HFF-Myc (cell line): ENCODE measurements at places on chromosomes 1 and 21.

DNA sequence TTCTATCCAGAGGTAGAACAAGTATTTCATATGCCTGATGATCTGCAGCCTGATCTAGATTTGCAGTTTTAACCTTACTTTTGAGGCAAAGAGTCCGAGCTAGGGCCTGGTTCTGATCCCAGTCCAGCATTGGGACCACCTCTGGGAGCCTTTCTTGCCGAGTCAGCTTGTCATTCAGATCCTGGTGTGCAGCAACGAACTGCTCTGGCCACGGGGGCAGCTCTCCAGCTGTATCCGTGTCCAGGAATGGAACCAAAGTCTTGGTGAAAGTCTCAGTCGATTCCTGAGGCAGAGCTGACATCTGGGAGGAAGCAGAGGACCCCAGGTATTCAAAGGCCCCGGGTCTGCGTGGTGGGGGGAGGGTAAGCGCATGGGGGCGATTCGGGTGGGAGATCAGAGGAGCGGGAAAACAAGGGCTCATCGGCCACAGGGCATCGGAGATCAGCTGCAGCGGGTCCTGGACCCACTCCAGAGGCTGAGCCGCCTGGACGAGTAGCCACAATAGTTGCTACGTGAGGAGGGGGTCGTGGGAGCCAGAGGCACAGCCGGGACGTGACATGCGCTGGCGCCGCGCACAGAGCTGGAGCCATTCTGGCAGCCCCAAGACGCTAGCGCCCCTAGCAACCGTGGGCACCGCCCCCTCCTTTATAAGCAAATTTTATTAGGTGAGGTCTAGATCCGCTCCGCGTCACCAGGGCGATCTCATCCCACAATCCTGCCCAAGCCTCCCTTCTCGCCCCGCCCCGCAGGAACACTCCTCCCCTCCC is 32.4 kb upstream of the BSDC1 start:
- no peak for DNase-seq

DNA sequence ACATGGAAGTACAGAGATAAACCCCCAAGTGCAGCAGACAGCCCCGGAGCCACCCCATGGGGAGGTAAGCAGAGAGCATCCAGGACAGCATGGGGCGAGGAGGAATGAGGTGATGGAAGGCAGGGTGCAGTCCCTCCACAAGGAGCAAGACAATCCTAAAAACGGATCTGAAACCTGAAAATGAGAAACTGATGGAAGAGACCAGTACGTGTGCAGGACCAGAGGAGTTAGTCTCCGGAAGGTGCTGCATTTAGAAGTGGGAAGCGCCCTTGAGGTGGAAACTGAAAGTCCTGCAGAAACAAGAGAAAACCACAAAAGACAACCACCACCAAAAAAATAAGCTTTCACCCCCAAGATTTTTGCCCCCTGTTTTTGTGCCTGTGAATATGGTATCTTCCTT is 17.4 kb upstream of the DDOST start:
- no peak for DNase-seq

DNA sequence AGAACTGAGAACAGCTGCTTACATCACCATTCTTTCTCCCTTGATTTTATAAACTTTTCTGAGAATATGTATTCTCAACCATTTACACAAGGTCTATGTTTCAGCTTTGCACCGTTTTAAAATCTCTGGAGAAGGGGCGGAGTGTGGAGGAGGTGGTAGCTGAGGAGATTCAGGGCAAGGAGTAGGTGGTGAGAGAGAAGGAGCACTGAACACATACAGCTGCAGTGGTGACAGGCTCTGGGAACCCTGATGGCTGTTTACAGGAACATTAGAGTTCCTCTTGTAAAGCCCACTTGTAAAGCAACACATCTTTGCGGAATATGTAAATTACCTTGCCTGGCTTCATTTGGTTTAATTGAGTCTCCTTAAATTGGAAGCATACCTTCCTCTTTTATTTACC is 89.7 kb downstream of the SMYD2 start:
- no peak for DNase-seq

- DNase-seq: no peak
Observed at GRCh38 chr1:37776946-37777516, 12.1 kb upstream of the EPHA10 start.

DNA sequence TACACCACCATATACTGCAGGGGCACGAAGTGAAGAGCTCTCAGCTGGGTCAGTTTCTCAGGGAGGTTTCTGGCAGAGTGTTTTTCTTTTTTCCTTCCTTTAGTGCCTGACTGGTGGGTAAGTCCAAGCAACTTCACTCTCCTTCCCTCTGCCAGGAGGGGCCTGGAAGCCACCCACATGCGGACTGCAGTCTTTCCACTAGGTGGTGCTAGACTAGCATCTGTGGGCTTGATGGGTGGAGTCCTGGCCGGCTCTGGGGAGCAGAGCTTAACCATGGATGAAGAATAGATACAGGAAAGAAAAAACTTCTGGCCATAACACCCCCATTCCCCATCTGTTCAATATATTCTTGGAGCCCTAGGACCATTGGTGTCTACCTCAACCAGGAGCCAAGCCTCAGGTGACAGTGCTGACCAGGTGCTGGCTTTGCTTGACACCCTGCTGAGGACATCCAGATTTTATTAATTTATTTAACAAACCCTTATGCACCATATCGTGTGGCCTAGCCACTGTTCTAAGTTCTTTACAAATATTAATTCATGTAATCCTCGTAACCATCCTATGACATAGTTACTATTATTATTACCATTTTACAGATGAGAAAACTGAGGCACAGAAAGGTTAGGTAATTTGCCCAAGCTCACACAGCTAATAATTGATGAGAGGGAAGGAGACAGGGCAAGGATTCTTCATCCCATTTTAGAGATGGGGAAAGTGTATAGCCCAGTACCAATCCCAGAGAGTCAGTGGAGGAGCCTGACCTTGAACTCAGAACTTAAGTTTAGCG is 126.7 kb upstream of the CSF3R start:
- DNase-seq: peak; percentile 19

- DNase-seq: no peak
Observed at GRCh38 chr21:25188677-25189079, 418.6 kb downstream of the MRPL39 start.

DNA sequence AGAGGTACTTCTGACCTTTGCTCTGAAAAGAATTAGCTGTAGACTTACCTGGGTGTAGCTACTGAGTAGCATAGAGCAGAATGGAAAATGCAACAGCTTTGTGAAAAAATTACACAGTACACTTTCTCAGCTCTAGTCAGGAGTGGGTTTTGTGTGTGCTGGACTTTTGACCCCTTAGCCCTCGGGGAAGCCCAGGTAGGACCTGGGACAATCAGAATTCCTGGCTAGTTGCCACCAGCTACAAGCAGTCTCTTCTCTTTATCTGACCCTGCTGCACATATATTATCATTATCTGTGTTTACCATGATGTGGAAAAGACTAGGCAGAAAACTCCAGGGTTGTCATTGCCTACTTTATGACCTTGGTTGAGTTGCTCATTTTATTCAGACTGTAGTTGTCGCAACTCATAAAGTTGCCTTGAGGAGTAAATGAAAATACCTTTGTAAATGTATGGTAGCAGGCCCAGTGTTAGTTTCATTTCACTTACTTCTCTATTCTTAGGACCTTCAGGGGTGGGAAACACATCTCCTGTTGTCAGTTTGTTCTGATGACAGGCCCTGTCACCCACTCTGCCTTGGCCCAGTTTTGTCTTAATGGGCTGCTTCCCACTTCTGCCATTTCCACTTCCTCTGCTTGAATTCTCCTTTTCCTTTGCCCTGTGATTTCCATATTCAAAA is 5.4 kb downstream of the NEK7 start:
- no peak for DNase-seq

DNA sequence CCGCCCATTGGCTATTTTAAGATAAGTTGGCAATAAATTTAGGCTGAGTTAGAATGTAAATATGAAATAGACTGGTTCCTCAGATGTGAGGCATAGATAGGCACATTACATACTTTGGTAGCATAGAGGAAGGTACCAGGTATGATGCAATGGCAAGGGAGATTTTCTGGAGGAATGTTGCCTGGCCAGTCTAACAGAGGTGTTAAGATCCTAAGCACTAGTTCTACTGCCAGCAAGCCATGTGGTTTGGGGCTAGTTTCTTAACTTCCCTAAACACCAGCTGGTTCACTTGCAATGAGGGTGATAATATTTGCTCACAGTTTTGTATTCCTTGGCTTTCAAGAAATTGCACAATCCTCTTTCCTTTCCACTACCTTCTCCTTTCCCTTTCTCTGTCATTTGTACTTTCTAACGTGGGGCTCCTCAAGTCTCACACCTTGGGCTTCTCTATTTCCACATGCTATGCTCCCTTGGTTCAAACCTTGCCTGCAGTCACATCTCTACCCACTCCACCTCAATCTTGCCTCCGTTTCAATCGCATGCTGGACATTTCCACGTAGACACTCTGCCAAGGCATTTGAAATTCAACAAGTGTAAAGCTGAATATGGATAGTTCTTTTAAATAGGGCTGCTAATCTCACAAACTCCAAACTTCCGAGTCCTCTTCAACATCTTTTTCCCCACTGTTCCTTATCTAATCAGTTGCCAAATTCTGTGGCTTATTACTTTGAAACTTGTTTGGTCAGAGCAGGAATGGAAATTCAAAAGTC is 4.7 kb upstream of the CD55 start:
- DNase-seq: no peak

GRCh38 chr1:153251562-153251961 is 7.9 kb upstream of the LORICRIN start:
- no peak for DNase-seq

- no peak for DNase-seq
Observed at GRCh38 chr1:93665015-93665414, 16.6 kb downstream of the BCAR3 start.

GRCh38 chr1:202150187-202150586 is 5.7 kb upstream of the ARL8A start:
- no peak for DNase-seq

DNA sequence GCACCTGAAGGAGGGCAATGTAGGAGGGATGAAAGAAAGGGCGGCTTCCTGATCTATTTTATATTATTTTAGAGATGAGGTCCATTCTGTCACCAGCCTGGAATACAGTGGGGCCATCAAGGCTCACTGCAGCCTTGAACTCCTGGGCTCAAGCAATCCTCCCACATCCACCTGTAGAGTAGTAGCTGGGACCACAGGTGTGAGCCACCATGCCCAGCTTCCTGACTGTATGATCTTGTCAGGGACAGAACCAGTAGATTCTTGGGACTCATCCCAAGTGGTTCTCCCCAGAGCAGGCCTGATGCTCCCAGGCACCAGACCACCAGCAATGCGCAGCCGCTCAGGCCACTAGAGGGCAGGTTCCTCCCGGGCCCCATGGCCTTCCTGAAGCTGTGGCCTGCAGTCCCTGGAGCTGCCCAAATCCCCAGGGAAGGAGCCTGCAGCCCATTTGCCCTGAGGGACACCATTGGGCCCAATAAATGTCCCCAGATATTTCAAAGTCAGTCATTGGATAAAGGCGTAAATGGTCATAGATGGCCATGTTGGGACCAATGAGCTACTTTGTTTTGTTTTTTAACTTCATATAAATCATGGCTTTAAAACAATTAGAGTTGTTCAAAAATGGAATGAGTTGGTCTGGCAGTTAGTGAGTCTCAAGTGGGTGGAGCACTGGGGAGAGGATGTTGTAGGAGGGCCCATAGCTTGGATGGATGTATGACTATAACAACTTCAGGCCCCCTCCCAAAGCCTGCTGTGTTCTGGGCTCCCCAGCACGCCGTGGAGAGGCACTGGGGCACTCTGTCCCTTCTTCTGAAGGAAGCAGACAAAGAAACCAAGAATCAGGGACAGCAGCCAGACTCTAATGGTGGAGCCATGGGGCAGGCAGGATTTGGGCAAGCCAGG is 44.7 kb upstream of the GOLT1A start:
- DNase-seq: peak; percentile 25

DNA sequence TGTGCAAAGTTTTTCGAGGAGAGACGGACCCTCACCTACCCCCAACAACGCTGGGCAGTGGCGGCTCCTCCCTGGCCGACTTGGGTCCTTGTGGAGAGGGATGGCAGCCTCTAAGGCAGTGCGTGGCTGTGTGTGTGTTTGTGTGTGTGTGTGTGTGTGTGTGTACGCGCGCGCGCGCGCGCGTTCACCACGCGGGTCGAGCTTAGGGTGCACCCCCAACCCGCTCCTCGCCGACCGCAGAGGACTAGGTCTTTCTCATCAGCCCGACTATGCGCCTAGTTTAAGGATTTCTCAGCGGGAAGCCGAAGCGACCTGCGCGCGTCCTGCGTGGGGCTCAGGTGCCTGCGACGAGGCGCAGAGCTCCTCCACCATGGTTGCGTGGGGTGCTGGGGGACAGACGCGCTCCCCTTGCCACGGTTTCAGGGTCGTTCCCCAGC is 940 bp downstream of the SOX13 start:
- no peak for DNase-seq

DNA sequence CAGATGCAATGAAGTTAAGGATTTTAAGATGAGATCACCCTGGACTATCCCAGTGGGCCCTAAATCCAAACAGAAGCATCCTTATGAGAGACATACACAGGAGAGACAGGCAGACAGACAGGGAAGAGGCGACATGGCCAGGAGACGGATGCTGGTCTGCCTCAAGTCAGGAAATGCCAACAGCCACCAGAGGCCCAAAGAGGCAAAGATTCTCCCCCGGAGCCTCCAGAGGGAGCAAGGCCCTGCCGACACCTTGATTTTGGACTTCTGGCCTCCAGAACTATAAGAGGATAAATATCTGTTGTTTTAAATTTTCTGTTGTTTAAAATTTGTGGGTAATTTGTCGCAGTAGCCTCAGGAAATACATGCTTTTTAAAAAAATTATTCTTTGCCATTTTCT is 116.4 kb downstream of the GLIS1 start:
- no peak for DNase-seq

- DNase-seq: no peak
Observed at GRCh38 chr1:160159846-160160245, 8.4 kb downstream of the ATP1A4 start.

- no peak for DNase-seq
Observed at GRCh38 chr1:156458181-156458503, 42.4 kb downstream of the MEF2D start.

- DNase-seq: no peak
Observed at GRCh38 chr1:17392199-17392740, 20.3 kb downstream of the PADI6 start.

- no peak for DNase-seq
Observed at GRCh38 chr1:68558321-68559026, 61.6 kb upstream of the DEPDC1 start.

- DNase-seq: no peak
Observed at GRCh38 chr1:115301438-115302020, 36.5 kb downstream of the NGF start.

- no peak for DNase-seq
Observed at GRCh38 chr1:152983743-152984142, at the start of gene SPRR1A. Gene SPRR1A (plus strand): TSS chr1:152984081. CDS start chr1:152985231, 1,150 bp downstream.

DNA sequence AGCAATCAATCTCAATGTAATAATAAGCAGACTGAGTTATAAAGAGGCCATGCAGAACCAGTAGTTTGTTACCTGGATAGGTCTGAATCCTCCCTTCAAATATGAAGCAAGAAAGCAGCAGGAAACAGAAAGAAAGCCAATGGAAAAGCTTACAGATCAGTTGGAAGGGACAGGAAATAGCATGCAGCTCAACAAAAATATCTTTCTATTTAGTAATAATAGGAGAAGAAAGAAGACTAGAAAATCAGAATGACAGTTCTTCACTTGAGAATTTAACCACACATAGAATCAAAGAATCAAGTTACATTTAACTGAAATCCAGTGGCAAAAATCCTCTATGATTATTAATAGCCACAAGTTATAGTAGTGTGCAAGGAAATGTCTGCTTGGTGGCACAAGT is 194.4 kb downstream of the EIF4G3 start:
- no peak for DNase-seq

GRCh38 chr1:242146652-242147051 is 147.8 kb upstream of the MAP1LC3C start:
- no peak for DNase-seq

GRCh38 chr1:25561421-25562100 is 18.2 kb downstream of the LDLRAP1 start:
- no peak for DNase-seq

- no peak for DNase-seq
Observed at GRCh38 chr1:85846706-85847105, 138.5 kb upstream of the ZNHIT6 start.
